ENCODE measurements at places on chromosomes 1 and 21. TPM values are rescaled to one million over a fixed set of nuclear protein-coding genes. Genes with fewer than 3 reads are reported as not detected.

The SPTA1 gene
- total RNA-seq: not detected

GRCh38 chr1:15094719-15095495, 58.6 kb upstream of the TMEM51 start:
- DNase-seq: no peak

The HSD11B1 gene
- total RNA-seq: 24.4 TPM

DNA sequence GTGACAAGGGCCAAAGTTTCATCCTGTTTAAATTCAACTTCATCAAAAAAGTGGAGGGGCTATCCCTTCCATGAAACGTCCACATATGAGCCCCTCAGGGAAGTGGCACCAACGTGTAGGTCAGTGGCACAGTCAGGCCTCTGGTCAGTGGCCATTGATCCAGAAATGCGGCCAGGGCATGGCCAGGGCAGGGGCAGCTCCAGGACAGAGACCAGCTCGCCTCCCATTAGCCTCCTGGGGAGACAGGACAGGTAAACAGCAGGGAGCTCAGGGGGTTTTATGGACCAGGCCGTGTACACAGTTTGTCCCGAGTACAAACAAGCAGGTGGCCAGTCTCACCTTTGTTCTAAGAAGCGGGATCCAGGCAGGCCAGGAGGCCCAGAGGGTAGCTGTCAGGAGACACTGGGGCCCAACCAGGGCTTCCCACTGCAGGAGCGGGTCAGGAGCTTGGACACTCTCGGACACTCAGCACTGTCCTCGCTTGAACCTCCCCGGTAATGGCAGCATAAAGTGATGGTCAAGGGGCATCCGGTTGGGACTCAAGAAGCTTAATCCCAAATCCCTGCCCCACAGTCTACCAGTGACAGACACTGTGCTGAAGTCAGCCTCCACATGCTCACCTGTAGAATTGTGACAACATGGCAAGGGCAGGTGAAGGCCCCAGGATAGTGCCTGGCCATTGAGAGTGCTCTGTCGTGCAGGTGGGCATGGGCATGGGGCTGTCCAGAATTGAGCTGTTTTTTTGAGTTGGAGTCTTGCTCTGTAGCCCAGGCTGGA, 144.1 kb upstream of the ERRFI1 start:
- no peak for DNase-seq
